ENCODE measurements at places on chromosomes 5 and 9.

- no peak for DNase-seq
Observed at GRCh38 chr9:71755230-71755629, 13.1 kb downstream of the CEMIP2 start.

DNA sequence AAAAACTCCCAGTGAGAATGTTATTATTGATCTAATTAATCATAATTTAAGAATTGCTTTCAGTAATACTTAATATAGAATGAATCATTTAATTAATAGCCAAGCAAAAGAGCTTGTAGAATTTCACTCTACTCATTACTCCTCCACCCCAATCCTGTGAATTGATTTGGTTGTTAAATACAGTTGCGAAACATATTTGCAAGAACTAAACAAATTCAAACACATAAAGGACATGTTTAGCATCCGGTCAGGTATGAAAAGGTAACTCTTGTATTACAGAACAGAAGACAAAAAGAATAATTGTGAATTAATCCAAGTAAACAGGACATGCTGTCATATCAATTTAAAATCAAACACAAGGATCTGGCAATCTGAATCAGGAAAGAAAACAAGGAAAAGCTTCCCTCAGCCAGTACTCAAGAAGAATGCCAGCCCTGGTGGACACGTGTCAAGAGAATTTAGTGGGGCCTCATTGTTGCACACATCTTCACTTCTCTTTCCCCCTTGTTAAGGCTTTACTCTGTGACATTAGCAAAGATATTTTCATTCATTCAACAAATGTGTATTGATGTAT lies 89.4 kb upstream of the SLC12A2 start:
- no peak for DNase-seq

DNA sequence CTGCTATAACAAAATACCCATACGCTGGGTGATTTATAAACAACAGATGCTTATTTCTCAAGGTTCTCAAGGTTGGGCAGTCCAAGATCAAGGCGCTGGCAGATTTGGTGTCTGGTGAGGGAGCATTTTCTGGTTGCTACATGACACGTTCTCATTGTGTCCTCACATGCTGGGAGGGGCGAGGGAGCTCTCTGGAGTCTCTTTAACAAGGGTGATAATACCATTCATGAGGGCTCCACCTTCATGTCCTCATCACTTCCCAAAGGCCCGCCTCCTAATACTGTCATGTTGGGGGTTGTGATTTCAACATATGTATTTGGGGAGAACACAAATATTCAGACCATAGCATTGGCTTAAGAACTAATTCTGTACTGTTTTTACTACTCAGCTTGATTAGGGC lies 4.6 kb downstream of the CFAP90 start:
- DNase-seq, result no peak

DNA sequence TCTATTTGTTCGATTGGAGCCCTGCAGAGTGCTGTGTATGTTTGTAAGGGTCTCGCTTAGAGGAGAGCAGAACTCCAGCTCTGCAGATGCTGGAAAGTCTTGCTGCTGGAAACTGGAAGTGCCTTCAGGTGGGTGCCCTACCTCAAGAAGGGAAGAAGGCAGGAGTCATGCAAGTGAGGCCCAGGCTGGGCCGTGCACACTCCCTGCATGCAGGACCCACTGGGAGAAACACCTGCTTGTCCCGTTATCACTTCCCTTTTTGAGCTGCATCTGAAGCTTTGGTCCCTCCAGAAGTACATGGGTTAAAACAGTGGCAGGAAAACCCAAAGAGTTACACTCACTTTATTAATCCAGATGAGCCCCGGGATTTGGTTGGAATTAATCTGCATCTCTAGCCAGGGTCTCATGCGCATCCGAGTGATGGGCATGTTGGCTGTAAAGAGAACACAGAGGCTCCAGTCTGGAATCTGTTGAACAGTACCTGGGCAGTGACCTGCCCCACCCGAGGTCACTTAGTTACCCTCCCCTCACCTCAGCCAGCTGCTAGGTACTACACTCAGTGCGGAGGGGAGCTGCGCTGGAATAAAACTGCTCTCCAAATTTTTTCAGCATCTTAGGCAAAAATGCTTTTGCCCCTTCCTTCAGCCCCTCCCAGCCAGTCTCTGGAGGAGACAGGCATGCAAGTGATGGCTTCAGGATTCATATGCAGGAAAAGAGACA lies 1.4 kb downstream of the IRF1 start:
- no peak for DNase-seq

DNA sequence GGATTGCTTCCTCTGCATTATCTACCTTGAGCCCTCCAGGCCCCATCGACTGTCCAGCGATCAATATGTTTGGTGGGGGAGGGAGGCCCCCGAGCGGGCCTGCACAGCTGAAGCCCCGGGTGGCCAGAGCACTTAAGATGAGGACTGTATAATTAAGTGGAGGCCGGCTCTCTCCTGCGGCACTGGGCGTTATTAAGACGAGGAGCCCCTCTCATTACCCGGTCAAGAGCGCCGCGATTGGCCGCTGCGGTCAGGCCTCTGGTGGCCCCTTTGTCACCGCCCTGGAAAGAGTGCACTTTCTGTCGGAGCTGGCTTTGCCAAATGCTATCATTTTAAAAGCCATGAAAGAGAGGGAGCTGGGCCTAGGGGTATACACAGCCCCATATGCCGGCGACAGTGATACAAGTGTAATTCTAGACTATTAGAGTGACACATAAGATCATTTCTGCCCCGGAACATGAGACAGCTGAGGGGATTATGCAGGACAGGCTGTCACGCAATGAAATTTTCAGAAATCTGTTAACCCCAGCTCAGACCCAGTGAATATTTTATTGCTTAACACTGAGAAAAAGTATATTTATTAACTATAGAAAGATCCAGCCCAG lies 106.3 kb upstream of the IRX1 start:
- DNase-seq, result no peak

DNA sequence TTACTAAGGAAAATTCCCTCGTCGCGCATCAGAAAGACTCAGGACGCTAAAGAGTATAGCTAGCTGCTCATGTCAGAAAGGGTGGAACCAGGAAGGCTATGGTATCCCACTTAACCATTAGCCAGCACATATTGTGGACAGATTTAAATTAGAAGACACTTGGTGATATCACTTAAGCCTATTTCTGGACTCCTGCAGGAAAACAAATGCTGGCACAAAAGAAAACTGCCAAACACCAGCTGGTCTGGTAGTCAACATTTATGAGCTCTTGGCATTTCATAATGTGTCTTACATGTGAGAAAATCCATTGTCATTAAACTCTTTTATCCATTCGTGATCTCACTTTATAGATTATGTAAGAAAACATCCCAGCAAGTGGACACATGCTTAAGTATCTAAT lies 377.4 kb downstream of the PTPRD start:
- no peak for DNase-seq

DNA sequence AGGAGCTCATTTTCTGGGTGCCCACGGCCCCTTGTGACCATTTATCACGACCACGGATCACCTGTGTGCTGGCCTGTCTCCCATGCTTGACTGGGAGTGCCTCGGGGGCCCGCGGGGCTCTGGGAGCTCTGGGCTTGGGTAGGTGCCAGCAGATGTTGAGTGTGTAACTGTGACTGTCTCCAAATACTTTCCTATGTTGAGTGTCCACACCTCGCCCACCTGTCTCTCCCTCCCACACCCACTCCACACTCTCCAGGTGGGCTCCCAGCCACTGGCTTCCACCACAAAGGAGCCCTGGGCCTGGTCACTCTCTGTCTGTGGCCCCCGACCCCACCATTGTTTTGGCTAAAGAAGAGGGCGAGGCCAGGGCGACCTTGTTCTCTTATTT lies 196.4 kb downstream of the CDK5RAP2 start:
- no peak for DNase-seq

DNA sequence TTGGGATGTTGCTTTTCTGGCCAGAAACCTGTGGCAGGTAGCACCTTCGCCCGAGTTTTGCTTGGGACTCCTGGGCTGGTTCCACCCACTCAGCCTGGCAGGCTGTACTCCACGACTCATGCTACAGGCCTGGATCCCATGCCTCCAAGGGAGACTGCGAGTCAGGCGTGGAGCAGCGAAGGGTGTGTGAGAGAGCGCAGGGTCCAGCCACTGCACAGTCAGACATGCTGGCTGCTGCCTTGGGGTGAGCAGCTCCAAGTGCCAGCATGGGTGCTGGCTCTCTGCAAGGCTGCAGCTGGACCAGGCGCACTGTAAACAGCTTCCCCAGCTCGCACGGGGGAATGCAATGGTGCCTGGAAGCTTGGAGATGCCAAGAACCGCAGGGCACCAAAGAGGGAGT lies 249.6 kb upstream of the EDIL3 start:
- no peak for DNase-seq

DNA sequence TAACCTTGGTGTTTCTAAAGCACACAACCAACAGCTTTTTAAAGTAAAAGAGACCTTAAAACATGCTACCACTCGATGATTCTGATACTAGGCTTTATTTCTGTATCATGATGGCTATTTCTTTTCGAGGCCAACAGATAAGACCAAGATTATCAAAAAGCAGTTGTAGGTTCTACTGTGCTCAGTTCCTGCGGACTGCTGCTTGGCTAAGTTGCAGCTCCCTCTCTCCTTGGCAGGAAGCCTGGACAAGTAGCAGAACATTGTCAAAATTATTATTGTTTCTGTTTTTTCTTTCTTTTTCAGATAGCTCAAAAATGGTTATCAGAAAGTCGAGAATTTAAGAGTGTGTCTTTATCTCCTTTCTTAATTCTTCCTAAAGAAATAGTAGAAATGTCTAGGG lies 607.6 kb downstream of the PTPRD start:
- DNase-seq, result no peak

GRCh38 chr9:133031496-133031911 lies 707 bp downstream of the GTF3C5 start:
- DNase-seq, result no peak

DNA sequence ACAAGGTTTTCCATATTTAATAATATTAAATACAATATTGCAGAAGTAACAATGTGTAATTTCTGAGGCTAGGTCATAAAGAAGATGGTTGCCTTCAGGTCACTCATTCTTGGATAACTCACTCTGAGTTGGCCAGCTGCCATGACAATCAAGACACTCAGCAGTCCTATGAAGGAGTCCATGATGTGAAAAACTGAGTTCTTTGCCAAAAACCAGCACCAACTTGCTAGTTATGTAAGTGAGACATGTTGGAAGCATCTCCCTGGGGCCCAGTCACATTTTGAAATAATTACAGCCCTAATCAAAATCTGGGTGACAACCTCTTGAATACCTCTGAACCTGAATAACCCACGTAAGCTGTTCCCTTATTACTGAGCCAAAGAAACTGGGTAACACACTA lies 453.2 kb downstream of the CDH18 start:
- DNase-seq, result no peak

DNA sequence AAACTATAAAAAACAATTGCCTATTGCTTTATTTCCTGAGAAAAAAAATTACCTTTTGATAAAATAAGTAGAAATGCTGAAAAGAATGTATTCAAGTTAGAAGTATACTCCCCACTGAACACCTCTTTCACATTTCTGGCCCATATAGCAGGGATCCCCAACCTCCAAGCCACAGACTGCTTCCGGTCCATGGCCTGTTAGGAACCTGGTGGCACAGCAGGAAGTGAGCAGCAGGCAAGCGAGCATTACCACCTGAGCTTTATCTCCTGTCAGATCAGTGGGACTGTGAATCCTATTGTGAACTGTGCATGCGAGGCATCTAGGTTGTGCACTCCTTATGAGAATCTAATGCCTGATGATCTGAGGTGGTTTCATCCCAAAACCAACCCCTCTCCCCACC lies 563.9 kb downstream of the RAB3C start:
- no peak for DNase-seq

DNA sequence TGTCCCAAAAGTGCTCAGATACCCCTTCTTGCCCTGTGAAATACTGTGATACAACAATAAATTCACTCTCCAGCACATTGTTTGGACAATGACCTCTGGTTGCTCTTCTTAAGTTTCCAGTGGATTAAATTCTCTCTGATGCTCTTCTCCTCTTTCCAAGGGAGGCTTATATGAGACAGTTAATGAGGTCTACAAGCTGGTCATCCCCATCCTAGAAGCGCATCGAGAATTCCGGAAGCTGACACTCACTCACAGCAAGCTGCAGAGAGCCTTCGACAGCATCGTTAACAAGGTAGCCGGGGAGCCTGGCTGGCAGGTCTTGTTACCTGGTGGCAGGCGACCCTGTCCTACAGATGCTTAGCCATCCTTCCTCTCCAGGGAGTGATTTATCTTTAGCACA lies 226.5 kb downstream of the DOCK8 start:
- DNase-seq, result no peak

DNA sequence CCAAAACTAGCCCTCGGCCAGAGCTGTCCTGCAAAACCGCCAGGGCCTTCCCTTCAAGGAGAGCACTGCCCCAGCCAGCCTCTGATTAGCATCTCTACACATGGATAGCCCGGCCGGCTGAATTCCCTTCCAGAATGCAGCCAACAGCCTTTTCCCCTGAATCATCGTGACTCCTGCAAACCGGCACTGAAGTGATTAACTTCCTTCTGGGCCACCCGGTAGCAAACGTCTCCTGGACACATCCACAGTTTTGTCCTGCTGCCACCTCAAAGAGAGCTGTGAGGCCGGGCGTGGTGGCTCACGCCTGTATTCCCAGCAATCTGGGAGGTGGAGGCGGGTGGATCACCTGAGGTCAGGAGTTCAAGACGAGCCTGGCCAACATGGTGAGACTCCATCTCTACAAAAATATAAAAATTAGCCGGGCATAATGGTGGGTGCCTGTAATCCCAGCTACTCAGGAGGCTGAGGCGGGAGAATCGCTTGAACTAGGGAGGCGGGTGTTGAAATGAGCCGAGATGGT lies 21.1 kb upstream of the EEIG1 start:
- peak; percentile 49 for DNase-seq

- no peak for DNase-seq
Observed at GRCh38 chr9:16125629-16126028, 572.8 kb downstream of the CCDC171 start.

DNA sequence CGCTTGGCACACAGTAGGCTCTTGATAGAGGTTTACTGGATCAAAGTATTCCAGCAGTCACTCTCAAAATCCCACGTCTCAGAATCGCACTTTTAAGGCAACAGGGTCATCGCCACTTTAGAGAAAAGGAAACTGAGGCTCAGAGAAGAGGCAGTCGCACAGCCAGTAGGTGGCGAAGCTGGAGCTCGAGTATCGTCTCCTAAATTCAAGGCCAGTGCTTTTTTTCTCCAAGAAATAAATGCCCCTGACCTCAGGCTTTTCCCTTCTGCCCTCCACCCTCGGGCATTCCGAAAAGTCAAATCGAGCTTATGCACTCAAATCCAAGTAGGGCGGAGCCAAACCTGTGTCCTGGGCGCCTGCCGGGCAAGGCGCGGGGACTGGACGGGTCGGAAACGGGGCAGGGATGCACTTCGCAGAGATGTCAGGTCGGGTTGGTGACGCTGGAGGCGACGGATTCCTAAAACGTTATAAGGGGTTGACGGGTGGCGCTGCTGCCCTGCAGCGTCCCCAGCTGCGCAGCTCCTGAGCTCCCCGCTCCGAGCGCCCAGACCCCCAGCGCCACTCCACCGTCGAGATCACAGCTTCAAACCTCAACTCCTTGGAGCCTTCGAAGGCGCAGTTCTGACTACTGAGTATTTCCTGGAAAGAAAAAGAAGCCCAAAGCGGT lies 4.7 kb upstream of the FOXB2 start:
- DNase-seq, result peak; percentile 27

GRCh38 chr5:54344653-54345052 lies 34.3 kb upstream of the ARL15 start:
- no peak for DNase-seq

- DNase-seq, result no peak
Observed at GRCh38 chr9:90188656-90189055, 454.0 kb downstream of the DIRAS2 start.

Measured in iPS-NIHi11 (cell line).